ENCODE measurements at places on chromosomes 6 and 20.

- DNase-seq: no peak
Measured at GRCh38 chr20:1484438-1485116, 6.6 kb downstream of the SIRPB2 start.

DNA sequence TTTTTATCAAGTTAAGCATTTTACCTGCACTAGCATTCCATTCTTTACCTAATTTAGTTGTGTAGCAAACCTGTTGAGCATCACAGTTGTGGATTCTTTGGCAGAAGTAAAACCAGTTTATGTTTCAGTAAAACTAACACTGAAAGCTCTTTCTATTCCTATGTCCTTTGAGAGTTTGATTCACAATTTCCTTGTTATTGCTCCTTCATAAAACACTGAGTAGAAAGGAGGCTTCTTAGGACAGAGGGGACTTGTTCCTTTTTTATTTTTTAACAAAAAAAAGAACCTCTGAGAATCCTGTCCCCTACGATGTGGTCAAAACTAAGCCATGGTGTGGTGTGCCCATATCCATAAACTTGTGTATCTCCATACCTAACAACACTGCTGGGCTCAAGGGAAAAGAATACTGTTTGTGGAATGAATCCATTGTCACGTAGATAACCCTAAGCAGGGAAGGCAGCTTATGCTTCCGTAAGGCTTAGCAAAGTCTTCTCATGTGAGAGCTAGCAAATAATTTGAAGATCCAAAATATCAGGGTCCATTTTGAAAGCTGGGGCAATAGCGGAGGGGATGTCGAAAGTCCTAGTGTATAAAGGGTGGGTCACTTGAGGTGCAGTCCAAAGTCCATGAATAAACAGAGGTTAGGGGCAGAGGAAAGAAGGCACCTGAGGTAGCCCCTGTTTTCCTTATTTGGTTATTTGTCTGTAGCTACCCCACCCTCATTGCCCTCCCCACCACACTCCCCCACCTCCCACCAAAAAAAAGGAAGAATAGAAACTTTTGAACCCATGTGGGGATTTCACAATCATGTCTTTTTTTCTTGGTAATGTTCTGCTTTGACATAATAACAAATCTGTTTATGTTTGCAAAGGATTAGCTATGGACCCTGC lies 71.0 kb downstream of the PLAGL1 start:
- DNase-seq: no peak

GRCh38 chr20:13294522-13294921 lies 73.4 kb downstream of the ISM1 start:
- no peak for DNase-seq

- no peak for DNase-seq
Measured at GRCh38 chr20:31856516-31856915, 11.1 kb upstream of the FOXS1 start.

DNA sequence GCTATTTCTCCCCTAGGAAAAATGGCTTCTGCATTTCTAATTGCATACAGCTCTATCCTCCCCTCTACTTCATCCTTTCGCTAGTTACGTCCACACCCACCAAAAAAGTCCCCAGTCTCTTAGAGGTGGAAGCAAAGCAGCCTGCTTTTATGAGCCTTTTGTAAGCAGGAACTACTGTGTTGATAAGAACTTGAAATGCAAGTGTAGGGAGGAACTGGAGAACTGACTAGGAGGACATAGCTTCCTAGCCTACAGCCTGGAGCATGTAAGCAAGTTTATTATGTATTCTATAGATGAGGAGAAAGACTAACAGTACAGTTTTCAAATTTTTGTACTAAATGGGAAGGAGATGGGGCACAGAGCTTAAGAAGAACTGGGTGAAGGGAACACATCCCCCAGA lies 10.3 kb downstream of the ARHGAP18 start:
- DNase-seq: no peak

GRCh38 chr6:83948851-83949250 lies 84.7 kb upstream of the MRAP2 start:
- DNase-seq: no peak
